ENCODE measurements at places on chromosomes 6 and 20.

DNA sequence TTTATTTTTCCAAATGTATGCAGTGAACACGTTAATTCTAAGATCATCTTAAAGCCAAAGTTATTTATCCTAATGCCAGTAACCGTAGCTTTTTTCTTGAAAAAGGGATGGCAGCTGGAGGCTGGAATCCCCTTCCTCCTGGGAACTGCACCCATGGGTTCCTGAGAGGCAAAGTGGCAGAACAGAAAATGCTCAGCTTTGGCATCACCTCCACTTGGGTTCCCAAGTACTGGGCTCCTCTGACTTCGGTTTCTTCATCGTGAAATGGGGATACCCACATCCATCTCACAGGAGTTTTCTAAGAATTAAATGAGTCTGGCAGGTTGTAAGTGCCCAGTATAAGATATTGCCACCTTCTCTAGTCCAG is 6.2 kb upstream of the DDX43 start:
- no peak for DNase-seq

GRCh38 chr6:14294270-14294951 is 176.8 kb downstream of the CD83 start:
- DNase-seq: no peak

DNA sequence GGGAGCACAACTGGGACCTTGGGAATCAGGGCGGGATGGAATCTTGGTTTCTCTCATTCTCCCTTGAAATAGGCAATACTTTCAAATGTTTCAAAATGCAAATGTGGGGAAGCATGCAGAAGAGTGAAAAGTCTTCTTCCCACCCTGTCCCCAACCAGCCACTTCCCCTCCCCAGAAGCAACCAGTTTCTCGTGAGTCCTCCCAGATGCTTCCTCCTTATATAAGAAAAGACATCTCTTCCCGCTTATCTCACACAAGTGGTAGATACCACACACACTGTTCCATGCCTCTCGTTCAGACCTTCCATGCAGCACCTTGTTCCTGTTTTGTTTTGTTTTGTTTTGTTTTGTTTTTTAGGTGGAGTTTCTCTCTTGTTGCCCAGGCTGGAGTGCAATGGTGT is 25.1 kb downstream of the HCK start:
- DNase-seq: no peak

DNA sequence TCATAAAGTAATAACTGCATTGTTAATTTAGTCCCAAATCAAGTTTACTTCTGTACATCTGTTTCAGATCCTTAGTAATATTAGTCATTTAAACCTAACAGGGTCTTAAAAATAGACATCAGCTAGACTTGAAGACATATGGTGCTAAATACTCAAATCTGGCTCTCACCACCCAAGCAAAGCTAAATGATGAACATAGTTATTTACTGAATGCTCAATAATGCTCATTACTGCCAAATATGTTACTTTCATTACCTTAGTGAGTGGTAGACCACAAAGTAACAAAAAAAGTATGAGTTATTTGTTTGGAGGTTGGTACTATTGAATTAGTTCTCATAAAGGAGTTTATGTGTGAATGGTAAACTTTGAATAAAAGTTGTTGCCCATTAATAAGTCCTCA is 502.1 kb downstream of the PKHD1 start:
- DNase-seq: no peak
